ENCODE measurements at places on chromosomes 12 and 14. TPM values are rescaled to one million over a fixed set of nuclear protein-coding genes. Genes with fewer than 3 reads are reported as not detected.

Gene DYRK4
- 39.4 TPM for total RNA-seq

Gene MON2
- 47.5 TPM for total RNA-seq

DNA sequence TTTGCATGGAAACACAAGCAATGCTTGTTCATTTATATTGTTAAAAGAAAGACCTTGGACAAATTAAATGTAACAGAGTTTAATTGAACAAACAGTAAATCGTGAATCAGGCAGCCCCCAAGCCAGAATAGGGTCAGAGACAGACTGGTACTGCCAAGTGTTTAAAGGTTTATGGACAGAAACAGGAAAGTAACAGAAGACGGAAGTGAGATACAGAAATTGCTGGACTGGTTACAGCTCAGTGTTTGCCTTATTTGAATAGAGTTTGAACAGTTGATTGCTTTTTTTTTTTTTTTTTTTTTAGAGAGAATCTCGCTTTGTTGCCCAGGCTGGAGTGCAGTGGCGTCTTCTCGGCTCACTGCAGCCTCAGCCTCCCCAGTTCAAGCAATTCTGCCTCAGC is 50.3 kb downstream of the DAO start:
- no peak for DNase-seq

- DNase-seq, result no peak
These were observed 96.7 kb downstream of the RMST start for GRCh38 chr12:97559267-97559666.

DNA sequence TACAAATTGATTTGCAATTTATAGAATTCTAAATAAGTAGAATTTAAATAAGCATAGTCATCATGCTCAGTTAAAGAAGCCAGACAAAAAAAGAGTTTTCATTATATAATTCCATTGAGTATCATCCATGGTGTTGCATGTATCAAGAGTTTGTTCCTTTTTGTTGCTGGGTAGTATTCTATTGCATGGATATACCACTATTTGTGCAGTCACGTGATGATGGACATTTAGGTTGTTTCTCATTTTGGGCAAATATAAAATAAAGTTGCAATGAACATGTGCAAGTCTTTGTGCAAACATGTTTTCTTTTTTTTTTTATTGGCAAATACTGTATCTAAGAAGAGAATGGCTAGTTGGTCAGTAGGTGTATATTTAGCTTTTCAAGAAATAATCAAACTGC is 186.2 kb upstream of the FRMD6 start:
- no peak for DNase-seq

GRCh38 chr14:63237791-63238190 is 33.5 kb downstream of the RHOJ start:
- DNase-seq, result no peak

GRCh38 chr12:89225401-89225800 is 126.9 kb downstream of the DUSP6 start:
- DNase-seq, result peak; percentile 18

GRCh38 chr12:8127138-8127537 is 3.7 kb downstream of the CLEC4A start:
- DNase-seq, result peak; percentile 17

- DNase-seq, result no peak
These were observed 183.8 kb upstream of the SFSWAP start for GRCh38 chr12:131527092-131527491.

- no peak for DNase-seq
These were observed 261.7 kb downstream of the NEDD1 start for GRCh38 chr12:97168804-97169203.

GRCh38 chr12:89765959-89766824 is 57.6 kb upstream of the ATP2B1 start:
- no peak for DNase-seq

DNA sequence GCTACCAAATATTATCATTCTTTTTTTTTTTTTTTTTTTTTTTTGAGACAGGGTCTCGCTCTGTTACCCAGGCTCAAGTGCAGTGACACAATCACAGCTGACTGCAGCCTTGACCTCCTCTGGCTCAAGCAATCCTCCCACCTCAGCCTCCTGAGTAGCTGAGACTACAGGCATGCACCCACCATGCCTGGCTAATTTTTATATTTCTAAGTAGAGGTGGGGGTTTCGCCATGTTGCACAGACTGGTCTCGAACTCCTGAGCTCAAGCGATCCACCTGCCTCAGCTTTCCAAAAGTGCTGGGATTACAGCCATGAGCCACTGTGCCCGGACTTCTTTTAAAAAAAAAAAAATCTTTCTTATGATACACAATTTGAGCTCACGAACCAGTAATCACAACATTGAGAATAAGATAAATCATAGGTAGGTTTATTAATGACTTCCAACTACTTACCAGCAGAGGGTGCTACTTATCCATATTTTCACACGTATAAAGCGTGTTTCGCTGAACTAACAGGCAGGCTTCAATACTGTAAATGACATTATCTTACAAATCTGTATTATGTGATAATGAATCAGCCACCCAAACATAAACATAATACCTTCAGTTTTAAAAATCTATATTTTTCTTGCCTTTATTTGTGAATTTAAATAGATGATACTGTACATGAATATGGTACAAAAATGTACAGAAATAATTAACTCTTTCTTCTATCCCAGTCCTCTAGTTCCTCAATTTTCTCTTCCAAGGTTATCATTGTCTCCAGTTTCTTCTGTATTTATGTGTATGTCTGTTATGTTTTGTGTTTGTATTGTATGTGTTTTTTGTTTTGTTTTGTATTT is 42.5 kb upstream of the BCAT1 start:
- DNase-seq, result no peak

All from adrenal gland (tissue), 19 donors.